ENCODE measurements at places on chromosomes 5 and 9. TPM values are rescaled to one million over a fixed set of nuclear protein-coding genes. Genes with fewer than 3 reads are reported as not detected.
A peak's percentile ranks its signal among the peaks of the same experiment; 100 is the strongest.

PCDHA1 gene
- 0.13 TPM for total RNA-seq

PCDHB5 gene
- 7.5 TPM for total RNA-seq

FLT4 gene
- total RNA-seq = 29.4 TPM

CCL27 gene
- not detected for total RNA-seq

DNA sequence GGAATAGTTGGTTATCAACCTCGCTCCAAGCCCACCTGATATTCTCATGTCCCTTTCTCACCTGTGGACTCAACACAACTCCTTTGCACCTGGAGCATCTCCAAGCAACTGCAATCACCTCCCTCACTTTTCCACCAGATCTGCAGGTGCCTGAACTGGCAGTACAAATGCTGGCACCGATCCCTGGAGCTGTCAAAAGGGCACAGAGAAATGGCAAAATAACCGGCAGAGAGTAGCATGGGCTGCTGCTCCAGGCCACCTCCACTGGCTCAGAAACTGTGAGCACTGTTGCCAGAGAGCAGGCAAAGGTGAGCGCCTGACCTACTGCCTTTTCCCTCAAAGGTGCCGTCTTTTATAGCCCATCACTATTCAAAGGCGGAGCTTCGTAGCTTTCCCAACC lies 14.7 kb downstream of the EQTN start:
- DNase-seq = no peak
- H3K4me3 ChIP-seq = no peak overlapping the region
- no peak overlapping the region for H3K27ac ChIP-seq
- H3K4me1 ChIP-seq = no peaks in the 10 kb centered on the region
- no peaks in the 10 kb centered on the region for H3K27me3 ChIP-seq
- no peaks in the 10 kb centered on the region for H3K36me3 ChIP-seq

- no peaks in the 10 kb centered on the region for H3K36me3 ChIP-seq
- no peak for DNase-seq
- H3K4me1 ChIP-seq = peaks cover 3% of the 10 kb centered on the region
- no peak overlapping the region for H3K27ac ChIP-seq
- H3K4me3 ChIP-seq = no peak overlapping the region
- H3K27me3 ChIP-seq = no peaks in the 10 kb centered on the region
Measured at GRCh38 chr5:172740428-172741205, 30.4 kb downstream of the DUSP1 start.

DNA sequence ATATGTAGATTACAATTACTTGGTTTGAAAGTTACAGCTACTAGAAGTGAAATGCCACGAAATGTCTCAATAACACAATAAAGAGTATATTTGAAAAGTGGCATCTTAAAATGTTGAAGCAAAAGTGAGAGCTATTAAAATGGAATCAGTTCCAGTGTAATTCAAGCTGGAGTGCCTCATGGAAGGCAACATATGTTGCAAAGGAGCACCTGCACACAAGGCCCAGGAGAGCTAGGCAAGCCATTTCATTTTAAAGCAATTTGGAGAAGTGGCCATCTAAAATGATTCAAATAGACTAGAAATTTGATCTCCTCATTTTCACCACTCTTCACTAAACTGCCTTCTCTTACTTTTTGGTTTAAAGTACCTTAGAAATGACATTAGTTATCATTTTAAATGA lies 167.8 kb downstream of the GABRB2 start:
- H3K4me1 ChIP-seq = no peaks in the 10 kb centered on the region
- no peak overlapping the region for H3K4me3 ChIP-seq
- no peak overlapping the region for H3K27ac ChIP-seq
- H3K27me3 ChIP-seq = no peaks in the 10 kb centered on the region
- no peaks in the 10 kb centered on the region for H3K36me3 ChIP-seq
- DNase-seq = no peak

- no peak overlapping the region for H3K27ac ChIP-seq
- no peak overlapping the region for H3K4me3 ChIP-seq
- H3K27me3 ChIP-seq = no peaks in the 10 kb centered on the region
- DNase-seq = no peak
- H3K36me3 ChIP-seq = peaks cover 34% of the 10 kb centered on the region
Measured at GRCh38 chr5:132644177-132644576, 13.8 kb upstream of the IL13 start.

DNA sequence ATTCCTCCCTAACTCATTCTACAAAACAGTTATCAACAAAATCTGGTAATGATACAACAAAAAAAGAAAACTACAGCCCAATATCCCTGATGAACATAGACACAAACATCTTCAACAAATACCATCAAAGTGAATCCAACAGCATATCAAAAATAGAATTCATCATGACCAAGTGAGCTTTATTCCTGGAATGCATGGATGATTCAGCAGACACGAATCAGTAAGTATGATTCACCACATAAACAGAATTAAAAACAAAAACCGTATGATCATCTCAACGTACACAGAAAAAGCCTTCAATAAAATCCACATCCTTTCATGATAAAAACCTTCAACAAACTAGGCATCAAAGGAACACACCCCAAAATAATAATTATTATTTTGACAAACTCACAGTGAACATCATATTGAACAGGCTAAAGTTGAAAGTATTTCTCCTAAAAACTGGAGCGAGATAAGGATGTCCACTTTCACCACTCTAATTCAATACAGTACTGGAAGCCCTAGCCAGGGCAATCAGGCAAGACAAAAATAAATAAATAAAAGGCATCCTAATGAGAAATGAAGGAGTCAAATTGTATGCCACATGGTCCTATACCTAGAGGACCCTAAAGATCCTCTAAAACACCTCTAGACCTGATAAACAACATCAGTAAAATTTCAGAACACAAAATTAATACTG lies 305.1 kb upstream of the RGMB start:
- no peaks in the 10 kb centered on the region for H3K27me3 ChIP-seq
- no peaks in the 10 kb centered on the region for H3K36me3 ChIP-seq
- no peak for DNase-seq

- H3K27ac ChIP-seq = no peak overlapping the region
- no peaks in the 10 kb centered on the region for H3K36me3 ChIP-seq
- no peak for DNase-seq
- H3K27me3 ChIP-seq = no peaks in the 10 kb centered on the region
Measured at GRCh38 chr9:71112866-71113265, 8.6 kb downstream of the TRPM3 start.

DNA sequence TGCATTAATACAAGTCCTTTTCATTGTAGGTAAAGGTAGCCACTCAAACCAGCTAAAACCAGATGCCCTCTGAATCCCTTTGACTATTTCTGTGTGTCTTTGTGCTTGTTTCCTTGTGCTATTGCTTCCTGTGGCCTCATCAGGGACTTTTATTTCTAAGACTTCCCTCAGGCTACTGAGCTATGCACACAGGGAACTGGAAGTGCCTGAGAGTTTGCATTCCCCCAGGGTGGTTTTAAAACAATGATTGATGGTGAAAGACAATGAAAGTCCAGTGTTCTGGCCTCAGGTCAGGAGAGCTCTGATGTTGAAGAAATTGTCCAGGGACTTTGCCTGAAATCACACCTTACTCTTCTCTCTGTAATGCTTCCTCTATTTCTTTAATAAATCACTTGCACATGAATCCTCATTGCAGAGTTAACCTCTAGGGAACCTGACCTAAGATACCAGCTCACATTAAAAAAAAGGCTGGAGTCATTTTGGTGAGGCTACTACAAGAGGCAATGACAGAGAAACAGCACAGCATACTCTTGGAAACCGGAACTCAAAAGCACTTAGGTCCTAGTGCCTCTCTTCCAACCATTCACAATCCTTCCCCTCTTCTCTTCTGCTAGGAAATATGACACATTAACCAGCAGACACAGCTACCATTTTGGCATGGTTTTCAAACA lies 158.1 kb upstream of the NREP start:
- no peaks in the 10 kb centered on the region for H3K27me3 ChIP-seq
- no peak for DNase-seq
- no peak overlapping the region for H3K27ac ChIP-seq
- no peaks in the 10 kb centered on the region for H3K4me1 ChIP-seq

DNA sequence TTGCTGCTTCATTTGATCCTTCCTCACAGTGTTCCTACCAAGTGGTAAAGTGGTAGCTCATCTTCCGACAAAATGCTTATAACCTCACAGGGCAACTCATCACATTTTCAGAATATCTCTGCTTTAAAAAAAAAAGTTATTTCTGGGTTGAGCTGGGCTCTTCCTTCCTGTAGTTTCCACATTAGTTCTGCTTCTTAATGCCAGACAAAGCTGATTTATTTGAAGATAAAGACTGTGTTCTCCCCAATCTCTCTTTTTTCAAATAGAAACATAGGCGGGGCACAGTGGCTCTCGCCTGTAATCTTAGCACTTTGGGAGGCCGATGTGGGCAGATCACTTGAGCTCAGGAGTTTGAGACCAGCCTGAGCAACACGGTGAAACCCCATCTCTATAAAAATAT lies 273.1 kb downstream of the ACTL7B start:
- H3K4me1 ChIP-seq = no peaks in the 10 kb centered on the region
- no peaks in the 10 kb centered on the region for H3K36me3 ChIP-seq
- DNase-seq = no peak

- H3K27me3 ChIP-seq = no peaks in the 10 kb centered on the region
- peaks cover 20% of the 10 kb centered on the region for H3K4me1 ChIP-seq
- peak overlapping the region; percentile 89 for H3K4me3 ChIP-seq
- H3K36me3 ChIP-seq = no peaks in the 10 kb centered on the region
- H3K27ac ChIP-seq = peak overlapping the region; percentile 81
Measured at GRCh38 chr9:109118808-109119438, 824 bp downstream of the TMEM245 start.

DNA sequence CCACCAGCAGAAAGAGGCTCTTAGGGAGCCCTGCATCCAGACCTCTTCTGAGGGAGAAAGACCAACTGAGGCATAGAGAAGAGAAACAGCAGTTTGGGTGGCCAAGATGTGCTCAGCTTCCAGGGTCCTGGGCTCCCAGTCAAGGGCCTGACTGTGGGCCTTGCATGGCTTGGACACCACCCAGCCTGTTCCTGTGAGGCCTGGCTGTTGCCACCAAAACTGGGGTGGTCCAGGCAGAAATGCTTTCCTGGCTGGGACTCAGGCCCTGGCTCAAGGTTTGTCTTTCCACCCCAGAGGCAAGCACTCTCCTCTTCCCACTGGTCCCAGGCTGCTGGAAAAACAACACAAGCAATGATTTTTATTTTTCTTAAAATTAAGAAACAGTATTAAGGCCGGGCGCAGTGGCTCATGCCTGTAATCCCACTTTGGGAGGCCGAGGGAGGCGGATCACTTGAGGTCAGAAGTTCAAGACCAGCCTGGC lies 13.3 kb downstream of the MYOZ3 start:
- no peaks in the 10 kb centered on the region for H3K4me1 ChIP-seq
- no peaks in the 10 kb centered on the region for H3K27me3 ChIP-seq
- no peak overlapping the region for H3K27ac ChIP-seq
- H3K4me3 ChIP-seq = no peak overlapping the region
- no peak for DNase-seq
- no peaks in the 10 kb centered on the region for H3K36me3 ChIP-seq

GRCh38 chr5:107979291-107979690 lies 308.6 kb upstream of the EFNA5 start:
- no peaks in the 10 kb centered on the region for H3K36me3 ChIP-seq
- H3K27me3 ChIP-seq = no peaks in the 10 kb centered on the region
- H3K27ac ChIP-seq = no peak overlapping the region
- H3K4me1 ChIP-seq = no peaks in the 10 kb centered on the region
- H3K4me3 ChIP-seq = no peak overlapping the region

DNA sequence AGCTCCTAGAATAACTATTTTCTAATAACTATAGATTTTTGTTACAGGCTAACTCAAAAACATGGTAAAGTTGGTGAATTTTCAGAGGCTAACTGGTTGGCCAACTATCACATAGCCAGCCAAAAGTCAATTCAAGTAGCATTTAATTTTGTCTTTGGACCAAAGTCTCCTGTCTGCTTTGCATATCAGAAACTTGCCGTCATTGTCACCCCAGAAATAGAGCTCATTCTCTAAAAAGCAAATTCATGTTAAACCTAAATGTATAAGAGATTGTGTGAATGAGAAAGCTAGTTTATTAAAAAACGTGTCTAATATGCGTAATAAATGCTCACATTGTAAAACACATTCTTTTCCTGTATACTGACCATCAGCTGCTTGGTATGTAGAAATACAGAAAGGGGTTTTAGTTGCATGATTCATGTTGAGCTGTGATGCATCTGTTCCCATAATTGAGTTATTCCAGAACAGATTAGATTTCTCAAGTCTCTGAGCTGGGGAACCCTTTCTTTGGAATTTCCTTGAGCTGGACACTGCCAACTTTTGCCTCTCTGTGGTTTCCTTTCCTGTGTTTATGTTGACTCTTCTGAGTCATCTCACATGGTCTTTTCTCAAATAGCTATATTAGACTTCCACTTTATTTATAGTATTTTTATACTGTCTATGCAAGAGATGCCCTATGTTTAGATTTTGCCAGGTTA lies 7.3 kb downstream of the SRFBP1 start:
- H3K4me1 ChIP-seq = peaks cover 6% of the 10 kb centered on the region
- no peak overlapping the region for H3K4me3 ChIP-seq
- no peak overlapping the region for H3K27ac ChIP-seq
- H3K36me3 ChIP-seq = no peaks in the 10 kb centered on the region
- no peak for DNase-seq
- no peaks in the 10 kb centered on the region for H3K27me3 ChIP-seq

DNA sequence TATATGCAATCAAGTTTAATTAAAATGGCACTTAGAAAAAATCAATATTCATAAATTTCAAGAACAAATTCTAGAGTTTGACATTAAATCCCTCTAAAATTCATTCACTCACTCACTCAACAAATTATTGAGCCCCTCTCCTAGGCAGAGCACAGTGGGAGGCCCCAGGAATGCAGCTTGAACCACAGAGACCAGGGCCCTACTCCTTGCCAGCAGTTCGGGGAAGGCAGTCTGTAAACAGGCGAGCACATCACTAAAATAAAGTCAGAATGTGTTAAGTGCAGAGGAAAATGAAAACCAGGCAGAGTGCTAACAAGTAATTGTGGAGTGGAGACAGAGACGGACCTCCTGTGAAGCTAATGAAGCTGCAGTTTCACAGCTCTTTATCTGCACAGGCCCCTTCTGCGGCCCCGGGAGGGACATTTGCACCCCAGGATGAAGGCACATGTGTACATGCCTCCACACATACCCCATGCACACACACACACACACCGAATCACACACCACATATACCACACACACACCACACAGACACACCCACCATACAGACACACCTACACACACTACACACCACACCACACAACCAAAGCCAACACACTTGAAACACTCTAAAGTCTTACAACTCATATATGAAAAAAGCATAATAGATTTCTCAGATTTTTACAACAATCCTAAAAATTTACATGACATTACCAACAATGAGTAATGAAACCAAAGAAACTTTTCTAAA lies 40.5 kb downstream of the BHMT start:
- DNase-seq = no peak
- no peaks in the 10 kb centered on the region for H3K4me1 ChIP-seq
- no peak overlapping the region for H3K27ac ChIP-seq
- H3K36me3 ChIP-seq = no peaks in the 10 kb centered on the region

GRCh38 chr5:114327987-114328386 lies 33.9 kb upstream of the KCNN2 start:
- DNase-seq = no peak
- no peak overlapping the region for H3K27ac ChIP-seq
- no peak overlapping the region for H3K4me3 ChIP-seq
- H3K4me1 ChIP-seq = no peaks in the 10 kb centered on the region
- H3K27me3 ChIP-seq = no peaks in the 10 kb centered on the region
- H3K36me3 ChIP-seq = no peaks in the 10 kb centered on the region

GRCh38 chr5:97134634-97135033 lies 7.8 kb downstream of the LIX1 start:
- H3K27ac ChIP-seq = no peak overlapping the region
- no peaks in the 10 kb centered on the region for H3K4me1 ChIP-seq
- H3K36me3 ChIP-seq = no peaks in the 10 kb centered on the region
- no peak for DNase-seq

- no peaks in the 10 kb centered on the region for H3K4me1 ChIP-seq
- no peaks in the 10 kb centered on the region for H3K27me3 ChIP-seq
- H3K36me3 ChIP-seq = no peaks in the 10 kb centered on the region
- DNase-seq = no peak
Measured at GRCh38 chr9:3281399-3281798, 244.4 kb downstream of the RFX3 start.

Data from kidney (tissue), 22 donors.